Activated T-cell treated with anti-CD3 and anti-CD28 coated beads, Interleukin-2, amount 50 U/mL, for 72 hours (primary cell): ENCODE measurements at places on chromosomes 12 and 14. TPM values are rescaled to one million over a fixed set of nuclear protein-coding genes. Genes with fewer than 3 reads are reported as not detected.

- H3K27me3 ChIP-seq: peaks cover 8% of the 10 kb centered on the region
- H3K36me3 ChIP-seq: no peaks in the 10 kb centered on the region
- no peak for DNase-seq
- peak overlapping the region; percentile 95 for H3K4me3 ChIP-seq
These were observed 1.9 kb upstream of the SEL1L start for GRCh38 chr14:81535396-81536164.

- peaks cover 4% of the 10 kb centered on the region for H3K36me3 ChIP-seq
- peaks cover 100% of the 10 kb centered on the region for H3K4me1 ChIP-seq
- no peak for DNase-seq
- H3K27me3 ChIP-seq: no peaks in the 10 kb centered on the region
- peak overlapping the region; percentile 39 for H3K27ac ChIP-seq
These were observed 82.4 kb downstream of the ARF6 start for GRCh38 chr14:49975276-49975675.

DNA sequence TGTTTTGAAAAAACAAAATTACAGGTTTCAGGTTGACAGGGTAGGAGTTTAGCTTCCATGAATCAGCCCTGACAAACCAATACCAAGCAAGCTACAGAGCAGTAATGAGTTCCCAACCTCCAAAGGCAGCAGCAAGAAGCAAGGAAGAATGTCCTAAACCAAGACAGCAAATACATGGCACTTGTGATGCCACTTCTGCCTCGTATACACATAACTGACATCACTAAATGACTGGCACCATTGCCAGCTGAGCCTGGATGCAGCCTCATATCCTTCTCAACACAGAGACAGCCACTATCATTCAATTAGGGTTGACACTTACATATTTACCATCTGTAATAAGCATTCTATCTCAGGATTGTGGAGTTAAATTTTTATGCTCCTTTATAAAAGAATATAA lies 35.0 kb upstream of the MDM1 start:
- no peaks in the 10 kb centered on the region for H3K27me3 ChIP-seq
- no peaks in the 10 kb centered on the region for H3K36me3 ChIP-seq
- H3K4me1 ChIP-seq: peaks cover 77% of the 10 kb centered on the region
- peak overlapping the region; percentile 65 for H3K4me3 ChIP-seq
- peak; percentile 41 for DNase-seq
- peak overlapping the region; percentile 89 for H3K27ac ChIP-seq

DNA sequence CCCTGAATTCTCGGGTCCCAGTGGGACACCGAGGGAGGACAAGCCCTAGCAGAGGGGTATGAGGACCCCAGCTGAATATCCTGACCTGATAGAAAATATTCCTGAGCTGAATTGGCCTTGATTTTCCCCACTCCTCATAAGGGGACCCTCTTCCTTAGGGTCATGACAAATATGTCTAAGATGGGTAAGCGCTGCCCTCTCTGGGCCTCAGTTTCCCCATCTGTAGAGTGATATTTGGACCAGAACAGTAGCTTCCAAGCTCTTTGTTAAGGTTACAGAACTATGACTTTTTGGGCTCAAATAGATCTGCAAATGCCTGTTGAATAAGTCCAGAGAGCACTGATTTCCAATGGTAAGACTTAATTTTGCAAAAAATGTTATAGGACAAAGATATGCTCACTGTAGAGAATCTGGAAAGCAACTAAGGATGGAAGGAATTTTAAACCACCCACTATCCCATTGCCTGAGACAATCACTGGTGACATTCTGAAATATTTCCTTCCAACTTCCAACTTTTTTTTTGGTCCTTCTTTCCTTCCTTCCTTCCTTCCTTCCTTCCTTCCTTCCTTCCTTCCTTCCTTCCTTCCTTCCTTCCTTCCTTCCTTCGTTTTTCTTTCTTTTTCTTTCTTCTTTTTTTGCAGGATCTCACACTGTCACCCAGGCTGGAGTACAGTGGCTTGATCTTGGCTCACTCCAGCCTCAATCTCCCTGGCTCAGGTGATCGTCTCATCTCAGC lies 32.0 kb downstream of the MYL2 start:
- no peaks in the 10 kb centered on the region for H3K36me3 ChIP-seq
- peaks cover 6% of the 10 kb centered on the region for H3K4me1 ChIP-seq
- H3K27me3 ChIP-seq: no peaks in the 10 kb centered on the region
- DNase-seq: no peak

MYF6 gene
- not detected for total RNA-seq

TAS2R50 gene
- 1.2 TPM for total RNA-seq

NINJ2 gene
- total RNA-seq: 3.0 TPM

BEGAIN gene
- total RNA-seq: 2.6 TPM
